ENCODE measurements at places on chromosomes 16 and 17.

- peak; percentile 15 for DNase-seq
These were observed at the start of gene OR3A2 for GRCh38 chr17:3385869-3386816. Gene OR3A2 (minus strand): TSS chr17:3386308.

DNA sequence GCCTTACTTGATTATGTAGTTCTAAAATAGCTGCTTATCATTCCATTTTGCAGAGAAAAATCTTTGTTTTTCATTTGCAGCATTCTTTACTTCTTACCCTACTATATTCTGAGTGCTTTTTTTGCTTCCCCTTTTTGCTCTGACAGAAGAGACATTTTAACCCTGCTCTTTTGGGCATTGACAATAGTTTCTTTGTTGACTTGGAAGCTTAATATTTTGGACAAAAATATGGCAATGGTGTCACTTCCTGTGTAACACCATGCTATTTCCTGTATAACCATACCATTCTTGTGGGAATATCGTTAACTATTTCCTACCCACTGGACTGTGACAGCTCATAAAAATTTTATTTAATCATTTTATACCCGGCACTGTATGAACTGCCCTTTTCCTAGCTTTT, 747.1 kb downstream of the CDH8 start:
- DNase-seq = no peak

GRCh38 chr17:64145375-64145750, 15.4 kb upstream of the ERN1 start:
- DNase-seq = no peak

GRCh38 chr17:65183736-65184135, 46.6 kb downstream of the RGS9 start:
- DNase-seq = no peak

DNA sequence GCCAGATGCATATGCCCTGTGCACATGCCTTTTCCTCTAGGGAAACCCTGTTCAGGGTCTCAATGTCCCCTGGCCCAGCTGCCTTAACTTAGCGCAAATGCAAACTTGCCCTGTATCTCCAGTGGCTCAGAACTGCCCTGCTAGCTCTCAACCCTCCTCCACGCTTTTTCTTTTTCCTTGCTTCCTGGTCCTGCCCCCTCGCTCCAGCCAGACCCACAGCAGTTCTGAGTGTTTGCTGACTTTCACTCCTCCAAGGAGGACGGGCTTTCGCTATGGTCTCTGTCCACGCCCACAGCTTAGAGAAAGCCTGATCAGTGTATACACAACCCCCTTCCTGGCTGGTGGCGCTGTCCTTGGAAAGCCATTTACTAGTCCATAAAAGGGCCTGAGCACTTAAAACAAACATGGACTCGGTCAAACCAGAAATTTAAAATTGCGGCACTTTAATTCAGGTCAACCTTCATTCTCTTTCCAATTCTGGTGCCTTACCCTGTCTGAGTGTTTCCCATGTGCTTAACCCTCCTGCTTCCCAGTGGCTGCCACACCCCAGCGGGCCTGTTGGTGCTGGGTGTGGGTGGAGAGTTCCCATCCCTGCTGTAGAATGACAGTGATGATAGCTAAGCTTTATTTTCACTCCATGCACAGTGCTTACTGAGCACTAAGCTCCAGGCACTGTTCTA, 15.6 kb upstream of the TMEM98 start:
- no peak for DNase-seq
